Prostate gland (tissue), 2 donors: ENCODE measurements at places on chromosomes 1 and 21. TPM values are rescaled to one million over a fixed set of nuclear protein-coding genes. Genes with fewer than 3 reads are reported as not detected.

NR1I3 gene
- not detected for total RNA-seq

S100A4 gene
- 71.3 TPM for total RNA-seq

FAM3B gene
- total RNA-seq: 19.4 TPM

RXFP4 gene
- total RNA-seq: not detected

TCP10L gene
- 1.9 TPM for total RNA-seq

AGMAT gene
- 0.96 TPM for total RNA-seq

OLFML3 gene
- 15.8 TPM for total RNA-seq

CHI3L2 gene
- total RNA-seq: 0.82 TPM

AHCYL1 gene
- total RNA-seq: 51.5 TPM

ELAPOR1 gene
- 621 TPM for total RNA-seq

BMP8A gene
- total RNA-seq: 5.4 TPM

HORMAD1 gene
- total RNA-seq: 16.5 TPM

AADACL4 gene
- total RNA-seq: not detected

SYPL2 gene
- total RNA-seq: 48.1 TPM

MYBPH gene
- total RNA-seq: not detected

SLC26A9 gene
- 0.09 TPM for total RNA-seq

ERICH3 gene
- total RNA-seq: not detected

SEMA6C gene
- 4.1 TPM for total RNA-seq

SLC9C2 gene
- 40.6 TPM for total RNA-seq

ST6GALNAC3 gene
- 0.80 TPM for total RNA-seq

C1orf226 gene
- 22.1 TPM for total RNA-seq

CTSE gene
- total RNA-seq: not detected
